Lung (tissue), 17 donors: ENCODE measurements at places on chromosomes 1 and 21. TPM values are rescaled to one million over a fixed set of nuclear protein-coding genes. Genes with fewer than 3 reads are reported as not detected.

GRCh38 chr1:53739109-53739681 is at the start of gene GLIS1:
Gene GLIS1 (minus strand): TSS chr1:53739164. CDS start chr1:53738064, 1,100 bp downstream.
- DNase-seq: peak; percentile 87

GRCh38 chr1:235669277-235669676 is 19.7 kb upstream of the GNG4 start:
- no peak for DNase-seq

DNA sequence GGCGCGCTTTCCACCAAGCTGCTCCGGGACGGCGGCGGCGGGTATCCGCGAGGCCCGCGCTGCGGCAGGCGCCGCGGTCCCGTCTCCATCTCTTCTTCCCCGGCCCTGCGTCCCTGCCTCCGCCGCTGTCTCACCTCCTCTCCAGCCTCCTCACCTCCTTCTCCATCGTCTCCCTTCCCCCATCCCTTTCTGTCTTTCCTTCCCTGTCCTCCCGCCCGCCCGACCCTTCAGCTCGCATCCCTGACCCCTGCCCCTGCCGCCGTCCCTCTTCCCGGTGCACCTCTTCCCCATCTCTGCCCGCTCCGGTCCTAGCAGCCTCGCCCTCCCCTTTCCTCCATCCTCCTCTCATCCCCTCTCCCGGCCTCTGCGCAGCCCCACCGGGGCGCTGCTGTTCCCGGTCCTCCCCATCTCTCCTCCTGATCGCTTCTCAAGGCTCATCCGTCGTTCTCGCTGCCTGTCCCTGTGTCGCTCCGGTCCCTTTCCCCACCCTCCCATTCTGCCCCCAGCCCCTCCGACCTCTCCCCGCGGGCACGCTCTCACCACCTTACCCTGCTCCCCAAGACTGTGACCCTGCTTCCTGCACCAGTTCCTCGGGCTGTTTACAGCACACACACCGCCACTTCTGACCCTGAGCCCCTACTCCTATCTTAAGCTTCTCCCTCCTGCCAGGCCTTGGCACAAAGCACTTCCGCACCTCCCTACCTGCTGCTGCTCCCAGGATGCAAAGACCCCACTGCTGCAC is 760 bp upstream of the NPHP4 start:
- DNase-seq: no peak

- no peak for DNase-seq
Observed at GRCh38 chr1:159444511-159444910, 5.0 kb downstream of the OR10J1 start.

Gene TACSTD2
- 187 TPM for total RNA-seq

Gene DNASE2B
- total RNA-seq: not detected

Gene BSND
- total RNA-seq: not detected
